Activated CD8-positive, alpha-beta memory T cell treated with anti-CD3 and anti-CD28 coated beads for 1 hour (primary cell): ENCODE measurements at places on chromosomes 5 and 9.

- no peak for DNase-seq
Measured at GRCh38 chr9:91655215-91655614, 231.6 kb upstream of the NFIL3 start.

DNA sequence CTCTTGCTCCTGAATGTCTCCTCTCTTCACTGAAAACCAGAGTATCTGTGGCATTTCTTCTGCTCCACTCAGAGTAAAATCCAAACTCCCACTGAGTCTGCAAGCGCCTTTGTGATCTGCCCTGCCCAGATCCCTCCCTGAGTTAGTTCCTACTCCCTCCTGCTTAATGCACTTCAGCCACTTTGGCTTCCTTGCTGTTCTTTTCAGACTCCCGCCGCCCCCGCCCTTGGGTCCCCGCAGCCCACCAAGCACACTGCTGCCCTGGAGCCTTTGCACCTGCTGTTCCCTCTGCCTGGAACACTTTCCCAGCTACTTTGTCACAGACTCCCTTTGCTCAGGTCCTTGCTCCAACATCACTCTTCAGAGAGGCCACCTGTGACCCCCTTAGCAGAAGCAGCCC, 127.2 kb upstream of the SLC25A48 start:
- DNase-seq: no peak

DNA sequence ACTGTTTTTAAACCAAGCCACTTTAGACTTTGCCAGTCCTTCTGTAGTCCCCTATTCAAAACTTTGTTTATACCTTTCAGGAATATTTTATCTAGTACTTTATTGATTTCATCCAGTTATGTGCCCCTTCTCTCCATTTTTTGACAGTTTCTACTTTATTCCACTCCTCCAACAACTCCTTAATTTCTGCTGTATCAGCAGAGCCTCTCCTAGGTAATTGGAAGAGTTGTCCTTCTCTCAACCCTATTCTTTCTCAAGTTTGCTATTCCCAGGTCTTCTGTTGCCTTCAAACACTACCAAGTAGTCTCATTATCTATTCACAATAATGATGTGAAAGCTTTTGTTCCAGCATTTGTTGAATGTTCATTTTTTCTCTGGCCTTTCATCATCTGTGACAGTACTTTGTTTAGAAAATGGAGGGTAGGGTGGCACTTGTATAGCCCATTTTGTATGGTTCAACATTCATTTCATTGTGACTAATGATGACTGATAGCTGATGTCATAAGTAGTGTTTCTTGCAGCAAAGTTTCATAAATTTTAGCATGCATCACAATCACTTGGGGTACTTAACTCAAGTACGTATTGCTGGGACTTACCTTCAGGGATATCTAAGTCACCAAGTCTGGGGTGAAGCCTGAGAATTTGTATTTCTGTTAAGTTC, 204.4 kb upstream of the DMRT1 start:
- DNase-seq: no peak

- no peak for DNase-seq
Measured at GRCh38 chr5:16579142-16579847, 37.5 kb downstream of the RETREG1 start.
